Activated naive CD8-positive, alpha-beta T cell treated with anti-CD3 and anti-CD28 coated beads, Interleukin-2, amount 10 ng/mL, durations not matched to agents 7 days and 5 days (primary cell): ENCODE measurements at places on chromosomes 11 and 22. TPM values are rescaled to one million over a fixed set of nuclear protein-coding genes. Genes with fewer than 3 reads are reported as not detected.
A peak's percentile ranks its signal among the peaks of the same experiment; 100 is the strongest.

NUP50 gene
- 150 TPM for total RNA-seq

- no peak for DNase-seq
These were observed 1.4 kb downstream of the SIK2 start for GRCh38 chr11:111603611-111604130.

LINC01488 gene
- total RNA-seq, result not detected

DNA sequence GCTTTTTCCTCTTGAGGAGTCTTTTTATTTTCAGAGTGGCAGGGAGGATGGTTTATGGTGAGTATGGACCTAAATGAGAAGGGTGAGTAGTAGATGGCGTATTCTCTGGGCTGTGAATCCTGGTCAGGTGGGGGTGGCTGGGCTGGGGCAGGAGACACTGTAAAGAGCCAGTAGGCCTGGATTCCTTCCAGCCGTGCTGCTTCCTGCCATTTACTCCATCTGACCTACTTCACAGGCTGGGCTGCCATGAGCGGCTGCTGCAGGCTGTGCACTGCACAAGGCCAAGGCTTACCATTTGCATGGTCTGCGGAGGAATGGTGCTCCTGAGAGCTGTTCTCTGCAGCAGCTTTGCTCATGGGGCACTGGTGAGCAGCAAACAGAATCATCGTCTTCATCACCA, 297.6 kb downstream of the KIRREL3 start:
- DNase-seq, result no peak

GRCh38 chr22:20957683-20958431, 9.2 kb upstream of the AIFM3 start:
- peak; percentile 40 for DNase-seq
